ENCODE measurements at places on chromosomes 5 and 9.

GRCh38 chr9:130212543-130213297, 40.5 kb downstream of the NCS1 start:
- DNase-seq = no peak

- no peak for DNase-seq
Measured at GRCh38 chr9:133003671-133004090, 25.2 kb downstream of the GFI1B start.

DNA sequence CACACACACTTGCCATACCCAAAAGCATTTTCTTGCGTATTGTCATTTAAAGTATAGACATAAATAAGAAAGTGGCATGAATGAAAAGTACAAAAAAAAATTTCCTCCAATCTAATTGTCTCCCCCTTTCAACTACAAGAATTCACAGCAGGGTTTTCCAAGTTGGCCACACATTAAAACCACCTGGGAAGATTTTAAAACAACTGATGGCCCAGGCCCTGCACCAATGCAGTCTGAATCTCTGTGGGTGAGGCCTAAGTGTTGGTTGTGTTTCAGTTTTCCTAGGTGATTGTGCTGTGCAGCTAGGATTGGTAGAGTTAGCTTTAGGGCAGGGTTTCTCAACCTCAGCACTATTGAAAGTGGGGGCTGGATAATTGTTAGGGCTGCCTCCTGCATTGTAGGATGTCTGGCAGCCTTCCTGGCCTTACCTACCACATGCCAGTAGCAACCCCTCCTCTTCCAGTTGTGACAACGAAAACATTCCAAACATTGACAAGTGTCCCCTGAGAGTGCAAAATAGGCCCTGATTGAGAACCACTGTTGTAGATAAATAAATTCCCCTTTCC, 337.1 kb downstream of the KIAA0825 start:
- no peak for DNase-seq

- no peak for DNase-seq
Measured at GRCh38 chr9:101650142-101650541, 55.4 kb upstream of the PPP3R2 start.

DNA sequence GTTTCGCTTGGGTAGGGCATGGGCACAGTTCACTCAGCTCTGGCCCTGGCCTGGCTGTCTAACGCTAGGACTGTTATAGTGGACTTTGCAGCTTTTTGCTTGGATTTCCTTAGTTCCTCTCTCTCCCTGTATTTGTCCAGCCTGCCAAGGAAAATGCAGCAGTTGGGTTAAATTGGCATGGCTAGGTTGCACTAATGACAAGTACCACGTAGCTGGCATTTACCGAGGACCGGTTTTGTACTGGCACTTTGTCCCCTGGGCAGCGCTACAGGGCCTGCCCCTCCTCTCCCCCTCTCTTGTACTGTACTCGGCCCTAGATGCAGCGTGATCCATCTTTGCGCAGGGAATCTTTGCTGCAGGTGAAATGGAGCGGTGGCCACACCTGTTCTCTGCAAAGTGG, 2.4 kb downstream of the WDR5 start:
- DNase-seq = no peak

DNA sequence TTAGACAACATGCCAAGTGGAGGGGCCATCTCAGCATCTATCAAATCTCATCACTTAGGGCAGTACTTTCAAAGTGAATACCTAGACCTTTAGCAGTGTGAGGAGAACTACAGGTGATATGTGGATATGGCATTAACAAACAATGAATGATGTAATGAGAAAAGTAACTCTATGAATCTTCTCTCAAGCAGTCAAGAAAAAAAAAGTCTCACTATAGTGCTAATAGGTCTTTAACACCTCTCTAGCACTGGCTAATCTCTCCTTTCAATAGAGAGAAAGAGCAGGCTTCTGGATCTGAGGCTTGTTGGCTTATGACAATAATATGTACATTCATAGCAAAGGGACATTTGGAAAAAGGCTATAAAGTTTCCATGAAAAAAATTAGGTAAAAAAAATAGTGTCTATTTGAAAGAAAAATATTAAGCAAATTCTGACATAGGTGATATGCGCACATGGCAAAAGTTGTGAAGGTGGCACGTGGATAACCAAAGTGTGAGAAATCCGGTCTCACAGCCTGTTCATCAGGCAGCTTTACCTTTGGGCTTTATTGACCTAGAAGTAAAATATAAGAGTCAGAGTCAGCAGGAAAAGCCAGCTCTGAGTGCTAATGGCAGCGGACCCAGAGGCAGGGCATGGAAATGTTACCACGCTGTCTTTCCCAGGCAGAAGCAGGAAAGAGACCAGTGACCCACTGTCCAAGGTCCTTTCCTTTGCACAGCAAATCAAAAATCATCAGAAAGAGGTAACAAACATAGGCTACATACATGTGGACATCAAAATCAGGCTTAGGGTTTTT, 203.4 kb downstream of the EFNA5 start:
- no peak for DNase-seq

GRCh38 chr5:38190111-38190510, 68.2 kb upstream of the EGFLAM start:
- no peak for DNase-seq

DNA sequence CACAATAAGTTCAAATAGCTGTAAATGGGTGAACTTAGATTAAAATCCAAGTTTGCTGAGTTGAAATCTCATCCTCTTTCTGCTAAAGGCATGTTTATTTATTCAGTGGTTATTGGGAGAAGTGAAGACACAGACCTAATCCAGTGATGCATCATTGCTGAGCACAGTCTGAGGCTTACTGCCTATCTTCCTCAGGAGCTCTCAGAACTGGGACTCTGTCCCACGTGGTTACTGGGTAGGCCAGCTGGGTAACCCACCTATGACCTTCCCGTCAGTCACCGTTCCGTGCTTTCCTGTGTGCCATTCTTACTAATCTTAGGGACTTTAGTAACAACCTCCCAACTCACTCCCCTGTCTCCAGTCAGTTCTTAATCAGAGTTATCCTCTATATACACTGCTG, 226.8 kb upstream of the ATP10B start:
- DNase-seq = no peak

DNA sequence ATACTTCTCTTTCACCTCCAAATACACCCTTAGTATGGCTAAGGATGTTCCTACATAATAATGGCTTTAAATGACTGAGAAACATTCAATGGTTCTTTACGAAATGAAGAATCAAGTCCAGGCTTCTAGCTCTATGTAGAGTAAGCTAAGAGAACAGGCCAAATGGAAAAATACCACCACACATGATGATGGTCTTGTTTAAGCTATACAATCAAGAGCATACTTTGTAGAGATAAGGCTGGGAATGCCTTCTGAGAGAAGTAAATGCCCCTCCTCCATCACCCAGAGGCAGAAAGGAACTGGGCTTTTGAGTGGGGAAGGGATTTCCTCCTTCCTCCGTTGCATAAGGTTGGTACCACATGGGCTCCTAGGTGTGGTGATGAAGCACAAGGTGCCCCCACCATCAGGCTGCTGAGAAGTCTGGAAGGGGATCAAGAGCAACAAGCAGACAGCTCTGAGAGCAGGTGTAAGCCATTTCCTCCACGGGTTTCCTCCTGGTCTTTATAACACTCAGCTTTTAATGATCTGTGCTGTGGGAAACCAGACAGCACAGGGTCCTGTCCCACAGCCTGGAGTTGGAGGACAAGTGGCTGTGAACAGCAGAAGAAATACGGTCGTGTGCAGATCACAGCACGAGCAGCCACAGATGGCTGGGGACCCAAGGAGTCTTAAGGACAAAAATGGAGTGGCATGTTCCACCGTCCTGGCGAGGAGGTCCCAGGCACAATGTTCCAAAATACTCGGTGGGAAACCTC, 396.9 kb downstream of the CTNND2 start:
- DNase-seq = peak; percentile 27

DNA sequence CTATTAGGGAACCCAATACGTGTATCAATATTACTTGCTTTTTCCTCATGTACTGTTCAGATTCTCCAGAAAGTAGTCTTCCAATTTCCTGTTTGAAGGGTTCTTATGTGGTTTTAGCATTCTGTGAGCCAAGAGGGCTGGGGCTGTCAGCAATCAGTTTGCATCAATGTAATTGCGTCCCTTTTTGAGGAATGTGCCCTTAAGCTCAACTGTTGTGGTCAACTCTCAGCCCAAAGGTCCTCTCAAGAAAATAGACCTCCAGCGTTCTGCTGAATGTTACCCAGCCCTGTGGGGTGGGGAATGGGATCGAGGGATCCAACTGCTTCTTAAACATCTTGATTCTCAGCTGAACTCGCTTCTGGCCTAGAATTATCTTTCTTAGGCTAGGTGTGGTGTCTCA, 43.8 kb upstream of the CDK20 start:
- DNase-seq = no peak

GRCh38 chr5:80482578-80482977, 5.3 kb upstream of the FAM151B start:
- no peak for DNase-seq

DNA sequence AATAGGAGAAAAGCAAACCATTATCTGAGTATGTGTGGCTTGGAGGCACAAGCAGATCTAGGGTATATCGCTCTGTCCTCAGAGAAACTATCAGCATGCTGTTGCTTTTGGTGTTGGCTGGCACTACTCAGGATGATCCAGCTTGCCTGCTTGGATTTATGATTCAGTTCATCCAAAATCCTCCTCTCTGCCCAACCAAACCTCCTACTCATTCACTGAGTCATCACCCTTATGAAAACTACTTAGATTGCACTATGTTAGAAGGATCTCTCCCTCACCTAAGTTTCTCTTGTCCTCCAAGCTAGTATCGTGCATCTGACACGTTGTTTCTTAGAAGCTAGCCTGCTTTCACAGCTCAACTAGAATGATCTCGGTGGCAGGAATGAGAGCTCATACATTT, 14.2 kb upstream of the ZBED3 start:
- no peak for DNase-seq

GRCh38 chr5:626850-627249, 14.7 kb downstream of the CEP72 start:
- no peak for DNase-seq

- DNase-seq = no peak
Measured at GRCh38 chr5:107661038-107661649, 9.6 kb downstream of the EFNA5 start.

DNA sequence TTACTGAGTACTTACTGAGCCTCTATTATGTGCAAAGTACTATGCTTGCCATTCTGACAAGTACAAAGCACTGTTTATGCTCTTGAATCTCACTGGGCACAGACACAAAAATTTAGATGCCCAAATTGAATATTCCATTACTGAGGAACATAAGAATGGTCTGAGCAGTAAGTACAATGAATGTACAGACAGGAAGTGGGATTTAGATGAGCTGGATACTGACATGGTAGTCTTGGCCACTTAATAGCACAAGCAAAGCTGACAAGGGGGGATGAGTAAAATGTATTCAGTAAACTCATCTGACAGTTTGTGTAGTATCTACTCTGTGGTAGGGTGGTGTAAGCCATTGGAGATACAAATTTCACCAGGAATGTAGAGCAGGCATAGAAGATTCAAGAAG, 132.4 kb downstream of the EFNA5 start:
- peak; percentile 38 for DNase-seq

GRCh38 chr9:113012492-113012891, 500 bp upstream of the ZNF883 start:
- no peak for DNase-seq

- DNase-seq = no peak
Measured at GRCh38 chr9:79301551-79302391, 270.0 kb upstream of the TLE4 start.

- DNase-seq = no peak
Measured at GRCh38 chr9:79284081-79284480, 287.7 kb upstream of the TLE4 start.

DNA sequence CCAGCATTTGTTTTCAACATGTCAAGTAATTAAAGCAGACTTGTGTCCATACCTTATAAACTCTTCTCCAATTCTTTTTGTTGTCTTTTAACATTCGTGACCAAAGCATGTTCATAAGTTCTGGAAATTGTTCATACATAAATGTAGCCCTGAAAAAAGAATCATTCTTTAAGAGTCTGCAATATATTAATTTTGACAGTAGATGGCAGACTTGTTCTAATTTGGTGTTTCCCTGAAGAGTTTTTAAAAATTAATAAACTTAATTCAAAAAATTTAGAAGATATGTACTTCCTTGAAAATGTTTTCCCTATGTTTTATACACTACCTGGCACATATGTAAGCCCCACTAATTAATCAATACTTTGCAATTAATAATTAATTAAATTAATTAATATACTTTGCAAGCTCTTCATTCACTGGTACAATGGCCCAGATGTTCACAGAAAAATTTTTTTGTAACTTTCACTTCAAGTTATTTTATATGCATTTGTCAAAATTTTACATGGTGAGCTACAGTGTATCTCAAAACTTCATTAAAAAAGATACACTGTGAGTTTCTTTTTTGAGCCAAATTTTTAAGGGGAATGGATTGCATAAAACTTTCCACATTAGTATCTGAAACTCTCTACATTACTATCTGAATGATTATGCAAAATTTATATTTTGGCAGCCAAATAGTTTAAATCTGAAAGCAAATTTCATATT, 42.1 kb downstream of the CLINT1 start:
- DNase-seq = no peak

DNA sequence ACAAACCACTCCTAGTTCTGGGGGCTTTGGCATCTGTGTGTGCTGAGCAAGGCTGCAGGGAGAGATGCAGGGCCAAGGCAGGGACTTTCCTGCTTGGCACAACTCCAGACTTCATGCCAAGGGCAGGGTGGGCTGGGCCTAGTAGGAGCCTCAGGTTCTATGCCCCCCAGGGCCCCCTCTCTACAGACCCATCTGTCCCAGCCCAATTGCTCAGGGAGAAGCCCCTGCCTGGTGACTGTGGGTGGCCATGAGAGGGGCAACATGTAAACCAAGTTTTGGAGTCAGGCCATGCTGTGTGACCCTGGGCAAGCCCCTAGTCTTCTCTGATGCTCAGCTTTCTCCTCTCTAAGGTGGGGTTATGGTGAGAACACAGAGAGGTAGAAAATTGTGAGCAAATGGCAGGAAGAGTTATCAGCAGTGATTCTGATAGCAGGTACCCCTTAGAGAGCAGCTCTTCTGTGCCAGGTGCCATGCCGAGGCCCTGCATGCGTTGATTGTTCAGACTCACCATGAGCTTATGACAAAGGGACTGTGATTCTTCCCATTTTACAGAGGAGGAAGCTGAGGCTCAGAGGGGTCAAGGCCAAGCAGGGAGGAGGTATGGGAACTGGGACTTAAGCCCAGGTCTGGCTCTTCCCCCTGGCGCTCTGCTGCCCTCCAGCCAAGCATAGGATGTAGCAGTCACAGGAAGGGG, 5.2 kb downstream of the OLFML2A start:
- DNase-seq = no peak

DNA sequence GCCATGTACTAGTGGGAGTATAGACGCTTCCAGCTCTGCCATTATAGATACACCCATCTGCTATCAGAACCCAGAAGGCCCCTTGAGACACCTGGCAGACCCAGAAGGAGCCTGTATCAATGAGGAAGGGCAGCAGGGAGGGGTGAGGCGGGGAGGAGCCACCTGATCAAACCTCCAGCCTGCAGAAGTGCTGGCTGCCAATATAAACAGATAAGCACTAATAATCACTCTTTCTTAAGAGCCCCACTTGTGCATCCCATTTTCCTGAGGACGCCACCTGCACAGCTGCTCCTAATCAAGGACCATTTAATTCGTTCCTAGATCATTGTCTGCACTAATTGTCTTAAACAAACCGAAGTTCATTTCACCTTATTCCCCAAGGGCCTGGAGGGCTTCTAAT, 75.0 kb upstream of the NEK6 start:
- DNase-seq = peak; percentile 20
